ENCODE measurements at places on chromosomes 16 and 17.

GRCh38 chr17:29240477-29240876 is 6.2 kb upstream of the CRYBA1 start:
- DNase-seq: no peak

DNA sequence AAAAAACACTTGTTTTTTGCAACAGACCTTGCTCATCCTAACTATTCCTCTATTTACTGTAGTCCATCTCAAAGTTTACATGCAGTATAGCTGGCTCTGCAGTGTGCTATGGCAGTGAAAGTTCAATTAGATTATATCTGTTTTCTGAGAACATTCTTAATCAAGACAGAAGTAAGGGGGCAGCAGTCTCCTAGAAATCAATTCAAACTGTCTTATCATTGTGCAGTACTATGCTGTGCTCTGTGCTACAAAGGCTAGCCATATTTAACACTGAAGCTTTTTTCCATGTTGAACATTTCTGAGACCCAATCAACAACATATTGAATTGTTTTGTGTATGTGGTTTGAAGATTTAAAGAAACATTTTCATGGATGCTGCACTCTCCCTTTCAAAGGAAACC is 11.4 kb downstream of the NETO2 start:
- DNase-seq: no peak

- DNase-seq: no peak
Observed at GRCh38 chr17:76492123-76492988, 8.9 kb downstream of the RHBDF2 start.

DNA sequence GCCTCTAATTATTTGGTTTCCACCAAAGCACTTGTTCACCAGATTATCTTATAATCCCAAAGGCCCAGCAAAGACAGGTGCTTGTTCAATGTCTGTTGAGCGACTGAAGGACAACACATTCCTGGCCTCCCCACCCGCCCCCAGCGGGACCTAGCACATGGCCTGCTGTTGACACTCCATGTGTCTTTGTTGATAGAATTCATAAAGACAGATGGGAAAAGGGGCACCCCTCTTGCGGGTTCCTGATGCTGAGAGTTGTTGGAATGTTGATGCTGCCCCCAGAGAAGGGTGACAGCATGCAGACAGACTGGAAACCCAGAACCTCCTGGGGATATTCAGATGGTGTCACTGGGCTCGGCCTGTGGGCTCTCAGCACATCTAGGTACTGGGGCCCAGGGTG is 36.9 kb downstream of the SNX20 start:
- no peak for DNase-seq

DNA sequence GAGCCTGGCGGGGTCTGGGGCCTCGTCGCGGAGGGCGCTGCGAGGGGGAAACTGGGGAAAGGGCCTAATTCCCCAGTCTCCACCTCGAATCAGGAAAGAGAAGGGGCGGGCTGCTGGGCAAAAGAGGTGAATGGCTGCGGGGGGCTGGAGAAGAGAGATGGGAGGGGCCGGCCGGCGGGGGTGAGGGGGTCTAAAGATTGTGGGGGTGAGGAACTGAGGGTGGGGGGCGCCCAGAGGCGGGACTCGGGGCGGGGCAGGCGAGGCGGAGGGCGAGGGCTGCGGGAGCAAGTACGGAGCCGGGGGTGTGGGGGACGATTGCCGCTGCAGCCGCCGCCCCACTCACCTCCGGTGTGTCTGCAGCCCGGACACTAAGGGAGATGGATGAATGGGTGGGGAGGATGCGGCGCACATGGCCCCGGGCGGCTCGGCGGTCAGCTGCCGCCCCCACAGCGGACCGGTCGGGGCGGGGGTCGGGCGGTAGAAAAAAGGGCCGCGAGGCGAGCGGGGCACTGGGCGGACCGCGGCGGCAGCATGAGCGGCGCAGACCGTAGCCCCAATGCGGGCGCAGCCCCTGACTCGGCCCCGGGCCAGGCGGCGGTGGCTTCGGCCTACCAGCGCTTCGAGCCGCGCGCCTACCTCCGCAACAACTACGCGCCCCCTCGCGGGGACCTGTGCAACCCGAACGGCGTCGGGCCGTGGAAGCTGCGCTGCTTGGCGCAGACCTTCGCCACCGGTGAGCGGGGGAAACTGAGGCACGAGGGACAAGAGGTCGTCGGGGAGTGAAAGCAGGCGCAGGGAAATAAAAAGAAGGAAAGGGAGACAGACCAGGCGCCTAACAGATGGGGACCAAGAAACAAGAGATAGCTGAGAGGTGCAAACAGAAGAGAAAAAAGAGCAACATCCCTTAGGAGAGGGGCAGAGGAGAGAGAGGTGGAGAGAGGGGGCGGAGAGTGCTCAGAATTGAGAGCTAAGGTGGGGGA is at the start of gene PNMT:
Gene PNMT (plus strand): TSS at position 509 of the 980 bp plus-strand sequence. CDS start 23 bp downstream, at position 532.
- peak; percentile 54 for DNase-seq

GRCh38 chr17:76000755-76001521 is at the start of gene CDK3:
TSS of gene CDK3 (plus strand) at chr17:76000855. CDS start at chr17:76001426, 571 bp downstream.
- DNase-seq: no peak

- no peak for DNase-seq
Observed at GRCh38 chr17:82353484-82353883, 5.6 kb upstream of the TEX19 start.

GRCh38 chr17:75976175-75976848 is 2.7 kb downstream of the ACOX1 start:
- no peak for DNase-seq

DNA sequence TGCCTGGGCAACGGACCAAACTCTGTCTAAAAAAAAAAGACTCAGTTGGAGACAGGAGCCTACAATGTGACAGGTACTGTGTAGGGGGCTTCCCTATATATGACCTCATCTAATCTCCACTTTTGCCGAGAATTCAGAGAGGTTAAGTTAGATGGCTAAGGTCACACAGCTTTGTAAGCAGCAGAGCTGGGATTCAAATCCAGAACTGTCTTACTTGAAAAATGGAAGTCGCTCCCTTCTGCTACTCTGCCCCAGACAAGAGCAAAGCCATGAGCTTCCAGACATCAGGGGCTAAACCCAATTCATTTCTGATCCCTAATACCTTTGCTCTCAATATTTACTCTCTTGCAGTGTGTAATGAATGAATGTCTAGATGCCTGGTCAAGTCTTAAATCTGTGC is 41.5 kb upstream of the ABCC12 start:
- no peak for DNase-seq

GRCh38 chr17:2749058-2749783 is at the start of gene CCDC92B:
TSS of gene CCDC92B (minus strand) at chr17:2749652. CDS start at chr17:2735145, 14,507 bp downstream.
- DNase-seq: no peak

GRCh38 chr17:55811536-55811935 is 60.7 kb downstream of the PCTP start:
- DNase-seq: no peak

Data from activated CD4-positive, alpha-beta T cell treated with anti-CD3 and anti-CD28 coated beads for 1 hour (primary cell).